ENCODE measurements at places on chromosomes 12 and 14.
A peak's percentile ranks its signal among the peaks of the same experiment; 100 is the strongest.

- DNase-seq, result no peak
Measured at GRCh38 chr12:72995616-72996015, 723.4 kb downstream of the TRHDE start.

GRCh38 chr14:74572726-74573301, 39.2 kb downstream of the LTBP2 start:
- DNase-seq, result no peak

DNA sequence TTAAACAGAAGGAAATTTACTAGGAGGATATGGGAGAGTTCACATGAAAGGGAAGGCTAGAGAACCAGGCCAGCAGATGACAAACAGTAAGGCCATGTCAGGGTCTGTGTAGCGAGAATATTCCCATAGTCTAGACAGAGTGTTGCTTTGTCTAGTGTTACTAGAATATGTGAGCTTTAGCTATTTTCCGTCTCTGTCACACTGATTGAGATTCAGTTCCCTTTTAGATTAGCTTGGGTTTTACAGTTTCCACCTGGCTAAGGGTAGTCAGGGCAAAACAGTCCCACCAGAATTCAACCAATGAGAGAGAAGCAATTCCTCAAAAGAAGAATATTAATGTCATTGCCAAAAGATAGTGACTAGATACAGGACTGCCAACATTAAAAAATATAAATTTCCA, 82.8 kb upstream of the MDM1 start:
- DNase-seq, result no peak

DNA sequence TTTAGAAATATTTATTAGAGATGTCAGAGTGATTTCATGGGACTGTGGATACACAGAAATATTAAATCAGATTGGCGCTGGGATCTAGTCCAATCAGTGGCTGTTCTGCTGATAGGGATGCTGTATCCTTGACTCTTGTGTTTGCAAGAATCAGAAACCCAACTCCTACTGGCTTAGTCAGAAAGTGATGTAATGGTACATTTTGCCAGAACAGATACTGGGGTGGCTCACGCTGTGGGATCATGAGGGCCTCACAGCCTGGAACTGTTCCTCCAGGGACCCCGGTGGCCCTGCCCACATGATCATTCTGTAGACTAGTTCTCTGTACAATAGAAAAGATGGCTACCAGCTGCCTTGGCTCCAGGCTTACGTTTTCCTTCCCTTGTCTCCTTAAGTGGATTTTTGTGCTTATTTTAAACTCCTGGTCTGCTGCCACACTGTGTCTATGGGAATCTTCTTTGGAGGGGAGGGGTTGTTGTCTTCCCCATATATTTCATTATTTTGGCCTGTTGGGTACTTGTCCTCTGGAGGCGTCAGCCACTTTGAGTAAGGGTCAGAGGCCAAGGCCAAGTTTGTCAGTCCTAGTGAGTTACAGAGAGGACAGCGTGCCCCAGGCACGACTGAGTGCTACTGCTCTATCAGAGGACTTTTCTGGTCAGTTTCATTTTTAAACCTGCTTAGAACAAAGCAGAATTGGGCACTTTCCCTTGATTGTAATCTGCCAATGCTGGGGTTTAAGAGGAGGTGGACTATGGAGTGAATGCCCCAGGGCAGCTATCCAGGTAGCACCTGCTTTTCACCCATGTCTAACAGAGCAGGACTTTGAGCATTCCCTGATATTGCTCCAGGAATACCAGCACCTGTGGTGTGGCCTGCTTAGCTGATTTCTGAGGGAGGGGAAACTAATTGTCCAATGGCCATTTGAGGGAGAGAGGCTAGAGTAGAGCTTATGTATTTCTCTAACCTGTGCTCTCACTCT, 164.3 kb downstream of the SLC5A8 start:
- DNase-seq, result no peak

DNA sequence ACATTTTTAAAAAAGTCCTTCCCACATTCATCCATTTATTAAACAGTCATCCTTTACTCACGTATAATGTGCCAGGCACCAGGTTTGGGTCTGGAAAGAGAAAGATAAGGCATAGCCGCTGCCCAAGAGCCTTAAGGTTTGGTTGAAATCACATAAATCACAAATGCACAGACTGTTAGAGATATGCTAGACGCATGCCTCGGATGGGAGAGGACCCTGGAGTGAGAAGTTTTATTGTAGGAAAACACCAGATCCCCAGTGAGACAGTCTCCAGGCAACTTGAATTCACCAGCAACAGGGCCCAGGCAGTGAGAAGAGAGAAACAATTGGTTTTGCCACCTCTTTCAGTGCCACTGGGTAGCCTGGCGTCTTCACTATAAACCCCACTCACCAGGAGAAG, 305.9 kb upstream of the AMIGO2 start:
- no peak for DNase-seq

GRCh38 chr12:81077329-81077685, 572 bp upstream of the ACSS3 start:
- no peak for DNase-seq

- DNase-seq, result no peak
Measured at GRCh38 chr12:123122626-123123025, 28.3 kb downstream of the PITPNM2 start.

DNA sequence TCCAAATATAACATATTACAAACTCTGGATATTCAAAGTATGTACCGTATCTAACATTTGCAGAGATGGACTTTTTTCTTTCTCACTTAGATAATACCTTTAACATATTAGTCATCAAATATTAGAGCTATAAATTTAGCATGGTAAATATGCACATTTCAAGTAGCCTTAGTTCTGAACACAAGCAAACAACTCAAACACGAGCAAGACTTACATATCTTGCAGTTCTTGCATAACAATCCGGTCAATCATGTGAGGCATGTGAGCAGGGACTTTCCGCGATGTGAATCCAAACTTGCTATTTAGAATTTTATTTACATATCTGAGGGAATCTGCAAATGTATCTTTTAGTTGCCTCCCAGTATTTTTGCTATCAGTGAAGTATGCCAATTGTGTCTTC, 22.1 kb upstream of the SYCP3 start:
- DNase-seq, result no peak

GRCh38 chr12:12736759-12737676, 19.9 kb downstream of the CDKN1B start:
- DNase-seq, result peak; percentile 14

GRCh38 chr12:53044896-53045695, 4.8 kb upstream of the TNS2 start:
- DNase-seq, result no peak

- no peak for DNase-seq
Measured at GRCh38 chr12:23640754-23641153, 308.7 kb downstream of the SOX5 start.

- no peak for DNase-seq
Measured at GRCh38 chr14:70926235-70926830, 19.1 kb downstream of the PCNX1 start.

- no peak for DNase-seq
Measured at GRCh38 chr14:88095791-88096190, 90.9 kb downstream of the GPR65 start.

DNA sequence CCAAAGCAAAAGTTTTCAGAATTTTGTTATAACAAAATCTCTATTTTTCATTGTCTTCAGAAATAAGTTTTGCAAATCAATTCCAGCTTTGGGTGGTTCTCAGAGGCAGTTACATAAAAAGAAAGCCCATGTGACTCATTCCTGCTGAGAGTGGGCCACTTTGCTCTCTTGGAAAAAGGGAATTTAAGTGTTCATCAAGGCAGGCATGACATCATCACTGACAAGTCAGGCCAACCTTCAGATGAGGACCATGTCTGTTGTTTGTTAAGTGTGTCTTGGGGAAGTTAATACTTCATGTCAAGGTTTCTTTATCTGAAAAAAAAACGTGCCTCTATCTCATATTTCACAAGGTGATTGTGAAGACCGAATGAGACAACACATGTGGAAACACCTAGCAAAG, 519.8 kb upstream of the TMPO start:
- DNase-seq, result no peak

- no peak for DNase-seq
Measured at GRCh38 chr14:100317912-100318808, 5.0 kb upstream of the SLC25A47 start.

DNA sequence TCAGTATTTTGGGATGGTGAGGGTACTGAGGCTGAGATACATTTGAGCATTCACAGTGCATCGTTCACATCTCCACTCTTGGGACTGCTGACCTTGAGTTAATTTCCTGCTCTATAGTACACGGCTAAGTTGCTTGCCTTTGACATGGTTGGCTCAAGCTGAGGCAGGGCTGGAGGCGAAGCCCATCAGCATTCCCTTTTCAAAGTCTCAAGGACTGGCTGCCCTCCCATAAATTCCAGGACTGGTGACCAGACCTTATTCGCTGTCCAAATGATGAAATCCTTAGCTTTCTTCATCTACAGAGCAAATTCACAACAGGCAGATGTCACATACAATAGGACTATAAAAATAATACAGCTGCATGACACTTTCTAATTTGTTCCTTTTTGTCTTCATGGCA, 85.9 kb downstream of the SSPN start:
- DNase-seq, result no peak

DNA sequence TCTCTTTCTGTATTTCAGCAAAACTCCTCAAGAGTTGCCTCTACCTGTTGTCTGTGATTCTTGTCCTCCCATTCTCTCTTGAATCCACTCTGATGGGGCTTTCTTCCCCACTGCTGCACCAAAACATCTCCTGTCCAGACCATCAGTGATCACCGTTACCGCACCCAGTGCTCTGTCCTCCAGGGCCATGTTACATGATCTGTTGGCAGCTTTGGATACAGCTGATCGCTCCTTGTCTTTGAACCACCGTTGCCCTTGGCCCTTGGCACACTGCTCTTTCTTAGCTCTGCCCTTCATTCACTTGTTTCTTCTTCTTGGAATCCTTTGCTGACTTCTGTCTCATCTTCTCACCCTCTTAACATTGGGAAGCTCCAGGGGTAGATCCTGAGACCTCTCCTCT, 333.7 kb upstream of the FKBP4 start:
- DNase-seq, result no peak

DNA sequence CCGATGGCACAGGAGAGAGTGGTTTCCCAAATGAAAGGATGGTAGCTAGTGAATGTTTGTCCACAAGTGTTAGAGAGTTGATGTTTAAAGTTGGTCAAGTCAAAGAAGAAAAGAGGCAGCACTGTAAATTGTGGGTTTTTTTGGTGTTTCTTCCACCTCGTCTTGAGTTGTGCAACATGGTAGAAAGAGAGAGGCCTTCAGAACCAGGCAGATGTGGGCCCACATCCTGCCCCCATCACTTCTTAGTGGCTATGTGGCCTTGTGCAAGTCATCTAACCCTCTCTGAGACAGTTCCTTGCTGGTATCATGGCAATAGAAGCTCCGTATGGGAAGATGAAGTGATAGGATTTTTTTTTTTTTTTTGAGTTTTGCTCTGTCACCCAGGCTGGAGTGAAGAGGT, 60.8 kb downstream of the NDUFA12 start:
- DNase-seq, result no peak

DNA sequence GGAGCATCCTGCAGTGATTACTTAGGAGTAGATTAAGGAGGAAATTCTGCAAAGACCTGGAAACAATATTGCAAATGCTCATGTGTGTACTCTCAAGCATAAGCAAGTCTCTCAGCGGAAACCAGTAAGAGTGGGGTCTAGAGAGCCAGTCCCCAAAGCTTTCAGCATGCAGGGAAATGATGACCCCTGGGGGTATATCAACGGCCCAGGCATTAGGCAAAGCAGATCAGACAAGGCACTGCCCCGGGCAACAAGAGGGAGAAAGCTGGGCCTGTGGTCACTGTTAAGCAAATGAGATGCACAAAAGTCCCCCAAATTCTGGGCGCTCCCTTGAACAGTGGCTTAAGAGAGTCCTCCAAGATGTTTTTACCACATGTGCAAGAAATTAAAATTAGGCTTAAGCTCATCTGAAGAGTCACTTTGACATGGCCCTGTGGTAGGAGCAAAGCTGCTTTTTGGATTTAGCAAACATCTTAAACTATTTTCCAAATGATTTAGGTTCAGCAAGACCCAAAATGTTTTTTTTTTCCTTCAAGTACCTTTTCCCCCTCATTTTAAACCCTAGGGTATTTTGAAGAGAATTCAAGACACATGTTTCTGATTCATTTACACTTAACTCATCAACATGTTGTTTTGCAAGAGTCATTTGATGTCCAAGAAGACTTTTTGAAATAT, 457.1 kb upstream of the TBX3 start:
- DNase-seq, result no peak

GRCh38 chr12:76470028-76470939, 89.3 kb downstream of the OSBPL8 start:
- DNase-seq, result no peak

GRCh38 chr14:27305441-27305945, 707.7 kb upstream of the NOVA1 start:
- DNase-seq, result no peak

DNA sequence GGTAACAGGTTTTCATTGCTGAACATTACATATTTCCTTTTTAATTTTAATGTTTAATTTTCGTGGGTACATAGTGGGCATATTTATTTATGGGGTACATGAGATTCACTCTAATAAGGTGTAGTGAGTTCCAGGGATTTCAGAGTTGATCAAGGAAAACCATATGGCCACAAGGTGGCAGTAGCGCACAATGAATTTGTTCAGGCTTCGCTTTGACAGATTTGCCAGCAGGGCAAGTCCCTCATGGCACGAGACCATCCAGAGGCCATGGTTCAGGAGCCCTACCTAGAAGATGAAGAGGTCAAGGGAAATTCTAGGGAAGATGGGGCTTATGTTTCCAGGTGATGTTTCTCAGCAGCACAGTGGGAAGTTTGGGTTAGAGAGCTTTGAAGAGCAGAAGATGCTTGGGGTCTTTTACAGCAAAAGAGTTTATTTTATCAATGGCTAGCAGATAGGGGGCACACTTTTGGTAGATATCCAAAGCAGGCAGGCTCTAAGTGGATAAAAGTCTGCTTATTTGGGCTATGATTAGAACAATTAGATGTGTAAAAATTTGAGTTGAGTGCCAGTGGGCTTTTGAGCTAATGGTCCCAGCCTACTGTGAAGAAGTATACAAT, 1004.4 kb downstream of the AACS start:
- no peak for DNase-seq

- DNase-seq, result peak; percentile 74
Measured at GRCh38 chr14:95227279-95227860, 70.0 kb upstream of the DICER1 start.

- no peak for DNase-seq
Measured at GRCh38 chr12:26551385-26551784, 281.6 kb downstream of the ITPR2 start.

- DNase-seq, result no peak
Measured at GRCh38 chr12:33156042-33156441, 259.5 kb upstream of the PKP2 start.

All from DMS79 (cell line).